ENCODE measurements at places on chromosomes 2 and 18. TPM values are rescaled to one million over a fixed set of nuclear protein-coding genes. Genes with fewer than 3 reads are reported as not detected.

Gene PID1
- total RNA-seq = 8.4 TPM

Gene GPR35
- 2.2 TPM for total RNA-seq

Gene PKDCC
- 114 TPM for total RNA-seq

Gene KCNIP3
- 8.7 TPM for total RNA-seq

DNA sequence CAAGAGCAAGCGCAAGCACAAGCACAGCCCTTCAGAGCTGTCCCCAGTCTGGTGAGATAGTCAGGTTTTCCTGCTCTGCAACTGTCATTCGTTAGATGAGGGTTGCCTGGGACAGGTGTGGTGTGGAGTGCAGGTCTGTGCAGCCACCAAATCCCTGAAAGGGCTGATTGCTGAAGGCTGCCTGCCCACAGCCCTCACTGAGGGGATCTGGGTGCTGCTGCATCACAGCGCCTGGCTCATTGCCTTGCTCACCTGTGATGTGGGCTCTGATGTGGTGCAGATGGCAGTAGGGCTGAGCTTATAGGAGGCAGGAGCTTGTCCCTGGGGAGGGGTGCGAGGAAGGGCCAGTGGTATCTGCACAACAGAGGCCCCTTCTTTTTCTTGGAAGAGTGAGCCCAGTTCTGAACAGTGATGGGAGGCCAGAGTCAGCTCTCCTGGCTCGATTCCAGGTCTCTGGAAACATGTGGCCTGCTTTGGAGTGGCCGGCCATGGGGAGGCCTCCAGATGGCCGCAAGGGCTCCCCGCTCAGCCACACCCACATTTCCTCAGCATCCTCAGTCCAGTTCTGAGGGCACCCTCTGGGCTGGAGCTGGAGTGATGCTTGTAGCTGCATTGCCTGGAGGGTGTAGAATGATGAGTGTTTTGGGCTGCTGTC lies 11.4 kb downstream of the UBE2F start:
- no peak for DNase-seq

- no peak for DNase-seq
Measured at GRCh38 chr18:38481576-38481975, 916.0 kb upstream of the CELF4 start.

DNA sequence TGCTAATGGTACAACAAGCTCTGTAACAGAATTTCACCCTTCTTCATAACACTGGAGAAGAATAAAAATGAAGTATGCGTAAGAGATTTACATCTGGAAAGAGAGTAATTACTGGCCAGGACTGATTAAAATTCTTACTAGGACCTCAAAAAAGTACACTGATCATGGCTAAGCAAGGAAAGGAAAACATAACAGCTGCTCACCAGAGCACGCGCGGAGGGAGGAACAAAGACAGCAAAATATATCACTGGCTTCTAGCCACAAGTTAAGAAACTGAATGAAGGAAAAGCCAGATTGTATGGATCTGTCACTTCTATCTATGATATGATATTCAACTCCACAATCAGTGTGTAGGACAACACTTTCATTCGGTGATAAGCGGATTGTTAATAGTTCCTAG lies 15.6 kb upstream of the CYTIP start:
- no peak for DNase-seq

- no peak for DNase-seq
Measured at GRCh38 chr18:8933714-8934284, 168.7 kb upstream of the NDUFV2 start.

All from Right ventricle myocardium inferior (tissue), 1 donor.